Dorsolateral prefrontal cortex (tissue), 122 donors: ENCODE measurements at places on chromosomes 7 and 10. TPM values are rescaled to one million over a fixed set of nuclear protein-coding genes. Genes with fewer than 3 reads are reported as not detected.

Gene MKX
- 9.8 TPM for total RNA-seq

Gene AGR3
- total RNA-seq, result not detected

Gene PCDH15
- 10.3 TPM for total RNA-seq

Gene ETV1
- total RNA-seq, result 23.3 TPM

Gene DNAJC30
- total RNA-seq, result 20.7 TPM

Gene CREB3L2
- 9.1 TPM for total RNA-seq

Gene DTX2
- 19.2 TPM for total RNA-seq

Gene PLAU
- 1.8 TPM for total RNA-seq

Gene PIK3AP1
- 4.1 TPM for total RNA-seq

GRCh38 chr7:17131060-17131345 lies 167.4 kb upstream of the AHR start:
- no peak for DNase-seq

- DNase-seq, result peak; percentile 86
These were observed at the start of gene SMKR1 for GRCh38 chr7:129501760-129502707. SMKR1 (plus strand) TSS chr7:129502531; CDS start chr7:129502825, 294 bp downstream.

DNA sequence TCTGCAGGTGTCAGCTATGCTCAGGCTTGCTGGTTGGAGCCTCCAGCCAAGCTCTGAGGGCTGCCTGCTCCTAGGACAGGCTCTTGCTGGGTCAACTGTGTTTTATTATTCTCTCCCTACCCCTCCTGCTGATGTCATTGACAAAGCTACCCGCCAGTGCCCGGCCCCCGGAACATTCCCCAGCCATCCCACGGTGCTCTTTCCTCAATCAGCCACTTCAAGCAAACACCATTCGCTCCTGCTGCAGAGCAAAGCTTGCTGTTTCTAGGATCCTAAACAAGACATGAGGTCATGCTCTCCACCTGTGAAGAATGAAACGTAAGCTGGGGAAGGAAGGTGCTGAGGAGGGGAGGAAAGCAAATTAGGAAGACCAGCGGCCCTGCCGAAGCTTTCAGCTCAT lies 2.1 kb upstream of the C10orf71 start:
- DNase-seq, result no peak

DNA sequence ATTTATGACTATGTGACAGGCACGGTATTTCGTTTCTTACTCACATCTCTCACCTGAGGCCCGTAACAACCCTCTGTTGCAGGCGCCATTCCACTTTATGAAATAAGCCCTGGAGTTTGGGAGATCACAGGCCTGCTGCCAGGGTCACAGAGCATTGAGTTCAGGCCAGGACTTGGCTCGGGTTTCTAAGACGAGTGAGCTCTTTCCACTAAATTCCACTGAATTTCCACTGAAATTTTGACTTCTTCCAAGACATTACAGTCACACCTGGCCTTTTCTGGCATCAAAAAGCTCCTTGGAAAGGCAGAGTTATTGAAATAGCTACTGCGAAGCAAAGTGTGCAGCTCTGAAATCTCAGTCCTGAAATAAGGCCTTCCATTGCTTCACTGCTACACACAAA lies 282.8 kb upstream of the MGMT start:
- no peak for DNase-seq

- no peak for DNase-seq
These were observed 66.4 kb upstream of the ARHGAP21 start for GRCh38 chr10:24790073-24790472.

- DNase-seq, result no peak
These were observed 23.8 kb upstream of the WDR11 start for GRCh38 chr10:120827251-120827875.

GRCh38 chr7:92020636-92021035 lies 80.0 kb downstream of the AKAP9 start:
- no peak for DNase-seq

DNA sequence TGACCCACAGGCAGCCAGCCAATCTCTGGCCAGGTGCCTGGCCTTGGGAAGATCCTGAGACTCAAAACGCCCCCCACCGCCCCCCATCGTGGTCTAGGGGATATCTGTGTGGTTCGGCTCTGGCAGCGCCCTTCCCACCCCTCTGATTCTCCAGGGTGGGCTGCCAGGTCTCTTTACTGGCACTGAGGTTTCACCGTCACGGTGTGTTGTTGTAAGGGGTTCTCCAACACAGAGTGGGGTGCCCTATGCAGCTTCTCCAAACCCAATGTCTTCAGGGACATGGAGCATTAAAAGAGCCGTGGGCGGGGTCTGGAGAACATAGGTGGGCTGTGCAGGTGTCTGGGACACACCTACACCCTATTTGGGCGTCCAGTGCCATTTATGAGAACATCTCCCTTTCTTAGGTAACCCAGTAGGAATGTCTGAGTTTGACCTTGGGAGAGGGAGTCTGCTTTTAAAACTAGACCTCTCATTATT lies 1.5 kb downstream of the MAFK start:
- DNase-seq, result no peak

- DNase-seq, result no peak
These were observed 47.5 kb upstream of the ADGRA1 start for GRCh38 chr10:133040198-133040597.

- DNase-seq, result no peak
These were observed 286.6 kb upstream of the C7orf33 start for GRCh38 chr7:148304083-148304335.

- DNase-seq, result no peak
These were observed 20.7 kb downstream of the AHCYL2 start for GRCh38 chr7:129245533-129245932.

- no peak for DNase-seq
These were observed 23.0 kb upstream of the ING3 start for GRCh38 chr7:120927454-120928103.

- DNase-seq, result no peak
These were observed 65.7 kb upstream of the FAM204A start for GRCh38 chr10:118407777-118408176.

GRCh38 chr7:31028006-31028405 lies 24.1 kb upstream of the ADCYAP1R1 start:
- DNase-seq, result no peak

DNA sequence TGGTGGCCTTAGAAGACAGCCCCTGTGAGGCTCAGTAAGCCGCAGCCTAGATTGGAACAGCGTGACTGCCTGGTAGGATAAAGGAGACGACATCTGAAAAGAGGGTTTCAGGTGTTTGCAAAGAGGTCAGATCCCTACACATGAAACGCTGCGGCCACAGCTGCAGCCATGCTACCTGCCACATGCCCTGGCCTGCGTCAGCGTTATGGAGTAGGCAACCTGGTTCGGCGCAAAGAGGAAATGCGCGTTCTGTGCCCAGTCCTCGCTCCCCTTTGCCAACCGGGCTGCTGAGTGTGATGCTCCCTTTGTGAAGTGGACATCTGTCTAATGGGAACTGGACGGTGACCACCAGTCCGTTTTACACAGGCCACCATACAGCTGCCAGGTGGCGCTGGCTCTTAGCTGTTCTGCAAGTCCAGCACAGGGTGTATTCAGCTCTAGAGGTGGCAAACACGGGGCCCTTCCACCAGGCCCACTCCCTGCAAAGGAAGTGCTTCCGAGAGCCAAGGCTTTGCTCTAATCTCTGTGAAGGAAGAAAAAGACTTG lies 160.3 kb downstream of the CELF2 start:
- peak; percentile 32 for DNase-seq

- no peak for DNase-seq
These were observed 72.4 kb downstream of the DNAJB6 start for GRCh38 chr7:157409149-157409752.

GRCh38 chr7:122211362-122211761 lies 67.3 kb upstream of the AASS start:
- DNase-seq, result no peak

- no peak for DNase-seq
These were observed 760.9 kb upstream of the IGFBP3 start for GRCh38 chr7:46681865-46682503.

DNA sequence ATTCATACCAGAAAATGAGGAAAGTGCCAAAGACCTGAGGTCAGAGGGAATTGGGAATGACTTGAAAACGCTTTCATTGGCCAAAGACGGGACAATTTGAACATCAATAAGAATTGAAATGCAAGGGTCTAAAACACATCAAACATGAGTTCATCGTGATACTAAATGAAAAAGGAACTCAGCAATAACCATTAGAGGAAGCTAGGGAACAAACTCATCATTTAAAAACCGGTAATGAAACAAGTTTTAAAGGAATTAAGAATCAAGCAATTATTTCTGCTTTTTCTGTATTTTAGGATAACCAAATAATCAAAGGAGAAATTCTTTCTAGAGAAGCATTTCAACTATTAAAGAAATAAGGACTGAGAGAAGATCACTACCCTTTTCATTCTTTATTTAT lies 303.1 kb downstream of the ARHGAP12 start:
- no peak for DNase-seq

GRCh38 chr7:105306298-105306748 lies 82.4 kb downstream of the SRPK2 start:
- DNase-seq, result no peak

- DNase-seq, result no peak
These were observed 31.1 kb downstream of the GDI2 start for GRCh38 chr10:5782174-5782573.
